Fibroblast of skin of right biceps (primary cell): ENCODE measurements at places on chromosomes 11 and 22.

DNA sequence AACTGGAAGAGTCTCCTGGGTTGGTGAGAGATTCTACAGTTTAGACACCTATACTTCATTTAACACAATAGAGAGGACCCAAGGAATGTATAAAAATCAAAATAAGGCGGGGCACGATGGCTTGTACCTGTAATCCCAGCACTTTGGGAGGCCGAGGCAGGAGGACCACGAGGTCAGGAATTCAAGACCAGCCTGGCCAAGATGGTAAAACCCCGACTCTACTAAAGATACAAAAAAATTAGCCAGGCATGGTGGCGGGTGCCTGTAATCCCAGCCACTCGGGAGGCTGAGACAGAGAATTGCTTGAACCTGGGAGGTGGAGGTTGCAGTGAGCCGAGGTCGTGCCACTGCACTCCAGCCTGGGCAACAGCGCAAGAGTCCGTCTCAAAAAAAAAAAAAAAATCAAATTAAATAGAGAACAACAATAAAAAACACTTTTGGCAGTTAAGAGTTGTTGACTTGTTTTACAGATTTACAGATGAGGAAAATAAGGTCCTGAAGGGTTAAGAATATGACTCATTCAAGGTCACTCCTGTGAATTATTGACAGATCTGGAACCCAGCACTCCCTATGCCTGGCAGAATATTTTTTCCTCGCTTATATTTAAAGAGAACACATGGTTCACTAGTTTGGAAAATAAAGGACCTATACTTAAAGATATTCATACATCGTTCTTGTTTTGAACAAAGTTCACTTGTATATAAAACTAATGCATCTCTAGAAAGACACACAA is 5.2 kb downstream of the LGR4 start:
- DNase-seq = no peak

DNA sequence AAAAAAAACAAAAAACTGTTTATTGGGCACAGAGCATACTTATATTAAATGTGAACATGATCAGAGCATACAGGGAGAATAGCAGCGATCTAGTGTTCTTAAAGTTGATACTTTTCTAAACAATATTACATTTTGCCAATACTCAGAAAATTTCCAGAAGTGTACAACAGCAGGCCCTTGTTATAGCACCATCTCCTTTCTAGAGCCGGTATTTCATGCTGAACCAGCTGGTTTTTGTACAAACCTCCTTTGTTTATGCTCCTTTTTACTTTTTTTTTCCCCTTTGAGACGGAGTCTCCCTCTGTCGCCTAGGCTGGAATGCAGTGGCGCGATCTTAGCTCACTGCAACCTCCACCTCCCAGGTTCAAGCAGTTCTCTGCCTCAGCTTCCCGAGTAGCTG is 90.7 kb downstream of the PPP6R3 start:
- no peak for DNase-seq

DNA sequence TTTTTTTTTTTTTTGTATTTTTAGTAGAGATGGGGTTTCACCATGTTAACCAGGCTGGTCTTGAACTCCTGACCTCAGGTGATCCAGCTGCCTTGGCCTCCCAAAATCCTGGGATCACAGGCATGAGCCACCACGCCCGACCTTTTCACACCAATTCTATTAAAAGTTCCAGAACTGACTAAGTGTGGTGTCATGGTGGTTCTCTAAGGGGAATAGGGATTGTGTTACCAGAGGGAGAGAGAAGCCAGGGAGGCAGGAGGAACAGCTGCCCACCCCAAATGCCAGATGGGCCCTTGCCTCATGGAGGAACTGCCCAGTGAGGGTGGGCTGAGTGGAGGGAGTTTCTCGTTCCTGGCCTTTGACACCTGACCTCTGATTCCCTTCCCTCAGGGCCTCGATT is 5.9 kb downstream of the RPS6KA4 start:
- DNase-seq = no peak

GRCh38 chr11:31542862-31543261 is 33.3 kb downstream of the ELP4 start:
- DNase-seq = no peak

DNA sequence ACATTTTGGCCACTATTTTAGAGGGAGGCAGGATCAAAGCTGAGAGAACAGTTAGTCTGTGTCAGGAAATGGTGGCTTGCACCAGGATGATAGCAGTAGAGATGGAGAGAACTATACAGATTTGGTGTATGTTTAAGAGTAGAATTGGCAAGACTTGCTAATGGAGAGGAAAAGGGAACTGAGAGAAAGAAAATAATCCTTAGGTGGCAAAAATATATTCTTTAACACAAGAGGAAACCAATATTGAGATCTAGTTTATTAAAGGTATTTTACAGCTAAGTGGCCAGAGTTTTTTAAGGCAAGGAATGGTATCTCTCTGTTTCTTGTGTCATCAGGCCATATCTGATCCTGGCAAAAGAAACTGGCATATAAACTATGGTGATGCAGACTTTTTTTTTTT is 278.8 kb downstream of the TMEM135 start:
- DNase-seq = no peak

- no peak for DNase-seq
Measured at GRCh38 chr22:43293655-43294392, 49.3 kb downstream of the SCUBE1 start.

- no peak for DNase-seq
Measured at GRCh38 chr11:27997344-27997743, 110.6 kb downstream of the KIF18A start.
